Tibial artery (tissue), 4 donors: ENCODE measurements at places on chromosomes 1 and 21.
A peak's percentile ranks its signal among the peaks of the same experiment; 100 is the strongest.

GRCh38 chr21:18147678-18148077 is 97.0 kb upstream of the CHODL start:
- no peak for DNase-seq

- no peak for DNase-seq
These were observed 70.7 kb upstream of the SYT6 start for GRCh38 chr1:114224196-114224907.

GRCh38 chr1:212514782-212515181 is 82.1 kb downstream of the NENF start:
- DNase-seq, result no peak

GRCh38 chr1:185608177-185608576 is 126.0 kb upstream of the HMCN1 start:
- no peak for DNase-seq

DNA sequence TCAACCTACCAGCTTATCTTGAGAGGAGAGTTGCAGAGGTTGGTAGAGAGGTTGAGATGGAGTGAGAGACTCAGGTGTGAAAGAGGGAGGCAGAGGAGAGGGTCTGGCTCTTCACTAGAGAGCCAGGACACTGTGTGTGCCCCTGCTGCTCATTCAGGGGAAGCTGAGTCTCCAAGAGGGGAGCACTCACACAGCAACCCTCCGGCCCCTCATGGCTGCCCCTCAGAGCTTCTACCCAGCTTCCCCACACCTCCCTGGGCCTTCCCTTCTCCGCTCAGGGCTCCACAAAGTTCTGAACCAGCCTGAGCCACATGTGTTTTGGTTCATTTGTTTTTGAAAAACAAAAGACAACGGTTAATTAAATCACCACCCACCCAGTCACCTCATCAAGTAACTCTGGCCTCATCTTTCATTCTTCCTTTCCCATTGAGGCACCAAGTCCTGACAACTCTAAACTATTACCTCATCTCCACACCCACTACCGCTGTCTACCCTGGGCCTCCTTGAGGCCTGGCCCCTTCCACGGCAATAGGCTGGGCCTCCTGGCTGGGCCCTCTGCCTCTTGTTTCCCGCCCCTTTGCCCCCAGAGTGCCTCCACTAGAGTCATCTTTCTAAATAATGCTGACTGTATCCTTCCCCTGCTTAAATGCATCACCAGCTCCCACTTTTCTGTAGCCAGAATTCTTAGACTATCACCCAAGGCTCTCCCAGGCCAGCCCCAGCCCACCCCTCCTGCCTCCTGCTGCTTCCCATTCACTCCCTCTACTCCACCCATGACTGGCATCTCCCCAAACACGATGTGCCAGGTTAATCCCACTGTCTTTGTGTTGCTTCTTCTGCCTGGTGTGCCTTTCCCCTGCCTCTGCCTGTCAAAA is 33.0 kb downstream of the TNNT2 start:
- DNase-seq, result no peak

- no peak for DNase-seq
These were observed 3.1 kb downstream of the LRP8 start for GRCh38 chr1:53324728-53325297.

DNA sequence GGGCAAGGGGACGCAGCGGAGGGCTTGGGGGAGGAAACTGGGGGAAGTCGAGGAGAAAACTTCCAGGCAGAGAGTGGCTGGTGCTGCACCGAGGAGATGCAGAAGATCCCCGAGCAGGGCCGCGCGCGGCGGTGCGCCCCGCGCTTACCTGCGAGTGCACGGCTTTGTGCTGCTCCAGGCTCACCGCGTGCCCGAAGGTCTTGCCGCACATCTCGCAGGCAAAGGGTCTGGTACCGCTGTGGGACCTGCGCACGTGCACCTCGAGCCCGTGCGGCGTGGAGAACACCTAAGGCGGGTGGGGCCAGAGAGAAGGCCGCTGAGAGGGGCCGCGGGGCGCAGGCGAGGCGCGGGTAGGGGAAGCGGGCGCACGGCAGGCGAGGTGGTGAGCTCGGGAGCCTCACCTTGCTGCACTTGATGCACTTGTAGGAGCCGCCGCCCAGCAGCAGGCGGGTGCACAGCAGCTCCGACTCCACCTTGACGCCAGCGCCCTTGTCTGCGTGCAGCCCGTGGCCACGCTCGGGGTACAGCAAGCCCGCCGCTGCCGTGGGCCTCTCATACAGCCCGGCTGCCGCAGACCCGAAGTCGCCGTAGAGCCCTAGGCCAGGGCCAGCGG is 6.4 kb downstream of the GFI1 start:
- DNase-seq, result no peak

DNA sequence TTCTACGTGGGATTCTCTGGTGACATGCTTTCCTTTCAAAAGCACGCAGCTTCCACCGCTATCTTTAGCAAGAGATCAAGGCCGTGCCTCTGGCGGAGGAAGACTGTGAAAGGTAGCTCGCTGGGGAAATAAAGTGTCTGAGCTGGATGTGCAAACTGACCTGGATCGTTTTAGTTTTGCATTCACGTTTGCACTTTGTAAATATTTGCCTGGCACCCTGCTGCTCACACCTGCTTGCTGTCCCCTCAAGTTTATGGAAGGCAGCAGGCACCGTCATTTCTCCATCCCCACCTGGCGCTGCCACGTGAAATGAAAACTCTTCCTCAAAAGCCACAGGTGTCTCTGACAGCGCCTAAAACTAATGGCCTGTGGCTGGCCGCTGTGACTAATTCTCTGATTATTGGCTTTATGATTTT is 44.0 kb upstream of the TARDBP start:
- DNase-seq, result no peak

- DNase-seq, result no peak
These were observed 2.9 kb upstream of the SLC2A7 start for GRCh38 chr1:9028921-9029705.

DNA sequence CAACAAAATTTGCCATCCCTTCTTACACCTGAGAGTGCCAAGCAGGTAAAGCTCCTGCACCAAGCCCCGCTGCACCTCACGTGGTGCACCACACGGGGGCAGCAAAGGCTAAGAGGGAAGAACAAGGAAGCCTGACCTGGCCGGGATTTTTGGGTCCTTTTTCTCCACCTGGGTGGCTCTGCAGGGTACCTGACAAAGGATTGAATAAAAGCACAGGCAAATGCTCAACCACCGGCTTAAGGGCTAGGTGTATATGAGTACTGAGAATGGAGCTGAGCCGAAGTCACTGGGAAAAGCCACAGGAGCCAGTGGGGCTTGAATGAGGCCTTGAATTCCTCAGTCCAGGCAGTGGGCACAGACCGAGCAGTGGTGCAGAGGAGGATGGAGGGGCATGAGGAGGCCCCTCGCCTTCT is 36.4 kb downstream of the ZNF697 start:
- peak; percentile 68 for DNase-seq

DNA sequence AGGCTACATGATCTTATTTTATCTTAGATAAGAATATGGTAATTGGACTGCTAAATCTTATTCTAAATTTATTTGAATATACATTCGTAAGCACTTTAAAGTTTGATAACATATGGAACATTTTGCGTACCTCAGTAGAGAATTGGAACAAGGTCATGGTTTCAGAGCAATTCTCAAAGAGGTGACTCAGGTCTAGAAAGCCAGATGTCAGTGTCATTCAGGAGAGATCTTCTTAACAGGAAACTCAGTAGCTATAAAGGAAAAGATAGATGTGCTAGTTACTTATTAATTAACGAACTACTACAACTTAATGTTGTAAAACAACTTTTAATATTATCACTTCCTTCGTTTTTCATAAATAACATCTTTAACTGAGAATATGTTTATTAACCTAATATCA is 142.5 kb downstream of the USP25 start:
- DNase-seq, result no peak

DNA sequence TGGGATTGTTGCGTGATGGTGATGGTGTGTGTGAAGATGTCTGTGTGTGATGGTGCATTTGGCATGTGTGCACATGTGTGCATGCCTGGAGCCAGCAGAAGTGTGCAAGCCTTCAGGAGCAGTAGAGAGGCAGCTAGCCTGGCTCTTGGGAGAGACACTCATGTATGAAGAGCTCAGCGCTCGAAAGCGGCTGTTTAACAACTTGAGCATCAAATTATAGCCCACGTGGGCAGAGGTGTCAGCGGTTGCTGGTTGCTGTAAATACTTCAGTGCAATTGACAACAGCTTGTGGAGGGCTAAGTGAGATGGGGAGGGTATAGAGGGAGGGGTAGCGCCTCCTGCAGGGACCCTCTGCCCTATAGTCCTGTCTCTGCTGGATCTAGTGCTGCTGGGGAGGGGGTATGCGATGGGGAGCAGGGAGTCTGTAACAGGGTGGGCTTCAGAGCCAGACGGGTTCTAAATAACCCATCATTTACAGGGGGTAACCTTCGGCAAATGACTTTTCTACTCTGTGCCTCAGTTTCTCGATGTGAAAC is 21.5 kb downstream of the FOXD2 start:
- no peak for DNase-seq

GRCh38 chr1:173062150-173062938 is 11.6 kb upstream of the TNFSF18 start:
- no peak for DNase-seq

DNA sequence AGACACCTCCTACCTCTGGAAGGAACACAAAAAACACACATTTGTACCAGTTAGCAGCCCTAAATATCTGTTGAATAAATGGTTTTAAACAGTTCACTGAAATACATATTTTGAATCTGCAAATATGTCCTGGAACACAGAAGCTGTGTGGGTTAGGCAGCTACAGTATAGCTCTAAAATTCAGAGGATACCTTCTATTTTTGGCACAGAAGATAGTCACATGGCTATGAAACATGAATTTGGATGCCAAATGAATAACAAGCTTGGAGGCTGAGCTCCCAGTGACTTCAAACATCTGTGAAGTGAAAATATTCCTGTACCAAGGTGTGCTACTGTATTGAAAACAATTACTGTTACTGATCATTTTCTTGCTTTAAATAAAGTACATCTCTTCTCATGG is 391.5 kb upstream of the ADGRL2 start:
- DNase-seq, result no peak

DNA sequence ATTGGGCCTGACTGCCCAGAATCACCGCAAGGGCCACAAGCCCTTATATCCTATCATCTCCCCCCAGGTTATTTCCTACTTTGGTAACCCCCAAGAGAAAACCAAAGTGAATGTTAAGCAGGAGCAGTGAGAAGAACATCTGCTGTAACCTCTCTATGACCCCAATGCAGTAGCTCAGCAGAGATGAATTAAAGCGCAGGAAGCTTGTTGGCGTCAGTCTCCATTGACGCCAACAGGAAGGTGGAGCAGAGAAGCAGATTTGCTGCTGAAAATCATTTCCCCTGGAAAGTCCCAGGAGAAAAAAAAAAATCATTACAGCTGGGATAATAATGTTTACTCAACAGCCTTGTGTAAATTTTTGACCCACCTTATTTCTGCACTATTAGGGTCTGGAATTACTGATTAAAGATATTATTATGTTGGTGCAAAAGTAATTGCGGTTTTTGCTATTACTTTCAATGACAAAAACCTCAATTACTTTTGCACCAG is 33.2 kb upstream of the FAM163A start:
- no peak for DNase-seq

- no peak for DNase-seq
These were observed 18.5 kb upstream of the SLC1A7 start for GRCh38 chr1:53160924-53161378.

DNA sequence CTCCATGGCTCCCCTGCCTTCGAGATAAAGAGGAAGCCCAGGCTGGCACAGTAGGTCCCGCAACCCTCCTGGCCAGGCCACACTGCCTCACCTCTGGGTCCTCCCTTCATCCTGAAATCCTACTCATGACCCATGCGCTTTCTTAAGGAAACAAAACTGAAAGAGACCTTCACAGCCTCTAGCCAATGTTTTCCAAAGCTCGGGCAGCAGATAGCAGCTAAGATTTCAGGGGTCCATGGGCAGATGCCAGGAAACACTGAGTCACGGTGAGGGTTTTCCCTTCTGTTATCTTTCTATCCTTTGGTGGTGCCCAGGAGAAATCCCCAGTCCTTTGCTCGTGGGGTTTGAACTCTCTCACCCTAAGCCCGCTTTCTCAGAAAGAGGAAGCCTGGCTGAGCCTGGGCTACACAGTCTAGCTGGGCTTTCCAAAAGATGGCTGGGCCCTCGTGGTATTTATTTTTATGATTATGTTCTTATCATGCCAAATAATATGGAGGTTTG is 26.6 kb downstream of the TTC39A start:
- DNase-seq, result no peak

DNA sequence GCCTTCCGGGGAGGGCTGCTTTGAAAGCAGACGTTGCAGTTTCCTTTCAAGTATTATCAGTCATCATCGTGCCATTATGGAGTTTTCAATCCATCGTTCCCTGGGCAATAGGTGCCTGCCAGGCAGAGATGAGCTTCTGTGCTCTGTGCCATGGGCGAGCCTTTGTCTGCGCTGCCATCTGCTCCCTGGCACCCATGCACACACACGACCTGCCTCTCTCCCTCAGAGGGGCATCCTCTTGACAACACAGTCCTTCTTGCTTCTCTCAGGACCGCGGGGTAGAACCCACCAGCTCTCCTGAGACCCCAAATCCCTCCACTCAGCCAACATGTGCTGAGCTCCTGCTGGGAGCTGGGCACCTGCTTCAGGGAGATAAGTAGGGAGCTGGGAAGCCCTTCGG is 149.3 kb downstream of the HMGB4 start:
- DNase-seq, result no peak
